Neural crest cell (in vitro differentiated cells): ENCODE measurements at places on chromosomes 11 and 22.

DNA sequence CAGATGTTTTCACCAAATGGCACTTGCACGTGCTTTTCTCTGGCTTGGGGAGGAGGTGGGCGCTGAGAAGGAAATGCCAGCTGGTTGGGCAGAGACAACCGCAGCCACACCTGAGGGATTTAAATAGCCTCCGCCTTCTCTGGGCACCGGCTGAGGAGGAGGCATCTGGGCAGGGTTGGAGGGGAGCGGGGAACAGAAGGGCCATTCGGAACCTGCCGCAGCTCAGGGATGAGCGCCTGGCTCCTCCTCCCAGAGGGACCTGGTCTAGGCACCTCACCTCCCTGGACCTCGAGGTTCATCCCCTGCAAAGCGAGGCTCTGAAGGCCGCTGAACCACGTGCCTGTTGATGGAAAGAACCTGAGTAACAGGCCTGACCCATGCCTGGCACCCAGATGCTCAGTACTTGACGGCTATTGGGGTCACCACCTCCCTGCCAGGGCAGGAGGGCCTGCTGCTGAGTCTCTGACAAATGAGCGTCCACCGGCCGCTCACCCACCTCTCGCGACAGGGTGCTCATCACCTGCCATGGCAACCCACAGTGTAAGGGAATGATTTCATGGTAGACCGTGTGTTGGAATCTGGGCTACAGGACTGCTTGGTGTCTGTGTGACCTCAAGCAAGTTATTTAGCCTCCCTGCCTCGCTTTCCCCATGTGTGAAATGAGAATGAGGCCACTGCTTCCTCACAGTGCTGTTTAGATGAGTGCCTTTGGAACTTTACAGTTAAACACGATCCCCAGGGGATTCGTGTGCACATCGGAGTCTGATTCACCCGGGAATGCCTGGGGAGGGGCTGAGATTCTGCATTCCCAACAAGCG lies 2.0 kb upstream of the KDELR3 start:
- no peak for DNase-seq
- peak overlapping the region; percentile 84 for H3K4me3 ChIP-seq
- no peaks in the 10 kb centered on the region for H3K36me3 ChIP-seq
- H3K27me3 ChIP-seq, result peaks cover 16% of the 10 kb centered on the region
- no peak overlapping the region for H3K27ac ChIP-seq
- H3K4me1 ChIP-seq, result peaks cover 42% of the 10 kb centered on the region

GRCh38 chr11:111774955-111775710 lies 8.9 kb upstream of the PPP2R1B start:
- DNase-seq, result no peak
- H3K36me3 ChIP-seq, result no peaks in the 10 kb centered on the region
- H3K27me3 ChIP-seq, result no peaks in the 10 kb centered on the region
- no peak overlapping the region for H3K27ac ChIP-seq

DNA sequence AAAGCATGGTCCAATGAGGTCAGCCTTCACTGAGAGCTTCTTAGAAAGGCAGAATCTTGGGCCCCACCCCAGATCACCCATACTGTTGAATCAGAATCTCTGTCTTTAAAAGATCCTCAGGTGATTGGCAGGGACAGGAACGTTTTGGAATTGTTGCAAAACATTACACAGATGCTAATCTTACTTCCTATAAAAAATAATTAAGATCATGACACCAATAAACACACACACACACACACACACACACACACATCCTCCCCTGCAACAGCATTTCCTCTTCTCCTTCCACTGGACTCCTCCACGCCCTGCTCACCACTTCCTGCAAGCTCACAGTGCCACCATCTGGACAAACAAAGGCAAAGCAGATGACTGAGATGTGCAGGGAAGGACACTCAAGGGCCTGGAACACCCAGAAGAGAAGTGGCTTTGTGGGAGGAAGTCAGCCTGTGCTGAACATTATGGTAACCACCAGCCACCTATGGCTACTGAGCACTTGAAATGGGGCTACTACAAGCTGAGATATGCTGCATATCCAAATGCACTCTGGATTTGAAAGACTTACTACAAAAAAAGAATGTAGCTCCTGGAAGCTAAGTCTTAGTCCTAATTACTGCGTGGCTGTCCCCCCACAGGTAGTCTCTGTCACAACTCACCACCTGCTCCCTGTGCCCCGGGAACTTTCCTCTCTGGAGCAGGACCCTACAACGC lies 65.6 kb downstream of the BTG4 start:
- peak; percentile 69 for DNase-seq
- no peak overlapping the region for H3K27ac ChIP-seq
- peaks cover 4% of the 10 kb centered on the region for H3K27me3 ChIP-seq
- no peaks in the 10 kb centered on the region for H3K36me3 ChIP-seq

DNA sequence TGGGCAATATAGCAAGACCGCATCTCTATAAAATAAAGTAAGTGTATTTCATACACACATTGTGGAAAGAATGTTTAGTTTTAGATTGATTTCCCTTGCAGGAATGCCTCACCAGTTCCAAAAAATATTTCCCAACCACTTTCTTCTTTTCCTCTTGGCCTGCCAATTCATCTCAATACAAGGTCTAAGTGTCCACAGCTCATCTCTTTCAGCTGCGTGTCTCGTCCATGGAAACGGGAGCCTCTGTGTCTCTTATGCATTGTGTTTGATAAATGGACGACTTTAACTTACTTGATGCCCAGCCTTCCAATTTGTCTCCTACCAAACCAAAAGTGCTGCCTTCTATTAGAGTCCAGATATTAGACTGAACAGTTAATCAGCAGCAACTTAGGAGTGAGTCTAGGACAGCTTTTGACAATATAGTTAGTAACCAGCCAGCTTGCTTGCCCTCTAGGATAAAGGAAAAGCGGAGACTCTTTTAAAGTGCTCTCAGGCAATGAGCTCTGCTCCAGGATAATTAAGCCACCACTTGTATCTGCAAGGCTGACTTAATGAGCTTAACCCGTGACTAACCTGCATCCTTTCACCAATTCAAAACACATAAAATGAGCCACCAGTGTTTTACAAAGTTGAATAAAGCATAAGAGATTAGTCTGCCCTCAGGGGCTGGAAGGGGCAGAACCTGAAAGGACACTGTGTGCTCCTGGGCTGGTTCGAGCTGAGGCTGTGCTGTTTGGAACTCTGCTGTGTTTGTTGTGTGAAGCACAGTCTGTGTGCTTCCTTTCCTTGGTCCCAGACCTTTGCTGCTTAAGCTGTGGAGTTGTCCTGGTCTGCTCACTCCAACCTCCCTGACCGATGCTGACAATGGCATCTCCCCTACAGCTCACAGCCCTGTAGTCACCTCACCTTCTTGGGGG lies 27.5 kb downstream of the FBXO7 start:
- DNase-seq, result no peak
- no peak overlapping the region for H3K27ac ChIP-seq
- peaks cover 27% of the 10 kb centered on the region for H3K4me1 ChIP-seq
- no peak overlapping the region for H3K4me3 ChIP-seq
- H3K27me3 ChIP-seq, result no peaks in the 10 kb centered on the region
- H3K36me3 ChIP-seq, result peaks cover 20% of the 10 kb centered on the region

DNA sequence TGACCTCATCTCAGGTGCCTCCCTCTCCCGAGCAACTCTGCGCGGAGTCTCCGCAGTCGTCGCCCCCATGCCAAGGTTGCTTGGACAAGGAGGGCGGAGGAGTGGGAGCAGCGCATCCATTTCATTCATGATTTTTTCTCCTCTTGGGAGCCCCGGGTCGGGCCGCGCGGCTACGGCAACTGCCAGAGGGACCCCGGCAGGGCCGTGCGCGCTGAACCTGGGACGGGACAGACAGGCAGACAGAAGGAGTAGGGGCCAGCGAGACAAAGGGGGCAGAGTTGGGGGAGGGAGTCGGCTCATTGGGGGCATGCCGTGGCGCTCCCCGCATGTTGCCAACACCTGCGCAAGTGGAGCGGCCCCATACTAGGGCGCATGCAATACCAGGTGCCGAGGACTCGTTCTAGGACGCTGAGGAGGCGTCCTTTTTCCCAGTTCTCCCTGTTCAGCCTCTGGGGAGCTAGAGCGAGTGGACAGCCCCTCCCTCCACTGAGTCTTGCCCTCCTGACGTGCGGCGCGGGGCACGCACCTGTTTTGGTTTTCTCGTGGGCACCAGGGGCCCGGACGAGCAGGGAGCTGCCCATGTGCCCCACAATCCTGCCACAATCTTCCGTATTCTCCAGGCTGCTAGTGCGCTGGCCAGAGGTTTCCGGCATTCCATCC lies 501 bp upstream of the PTPN5 start:
- DNase-seq, result no peak
- peaks cover 6% of the 10 kb centered on the region for H3K4me1 ChIP-seq
- H3K27ac ChIP-seq, result no peak overlapping the region
- H3K27me3 ChIP-seq, result peaks cover 87% of the 10 kb centered on the region
- H3K4me3 ChIP-seq, result peak overlapping the region; percentile 87

DNA sequence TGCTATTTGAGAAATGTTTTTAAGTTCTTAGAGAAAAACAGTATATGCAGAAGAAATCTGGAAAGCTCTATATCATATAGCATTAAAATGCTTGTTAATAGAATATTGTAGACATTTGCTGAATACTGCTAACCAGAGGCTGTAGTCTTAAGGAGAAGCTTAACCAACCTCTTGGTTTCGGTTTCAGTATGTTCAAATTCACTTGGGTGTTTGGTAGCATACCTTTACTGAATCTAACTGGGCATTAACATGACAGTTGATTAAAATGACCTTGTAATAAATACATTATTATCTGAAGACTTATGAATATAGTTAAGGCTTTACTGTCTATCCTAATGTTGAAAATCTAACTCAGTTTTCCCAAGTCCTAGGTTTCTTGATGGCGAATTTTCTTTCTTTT lies 5.4 kb downstream of the PCF11 start:
- H3K4me1 ChIP-seq, result peaks cover 38% of the 10 kb centered on the region
- no peak overlapping the region for H3K27ac ChIP-seq
- peak overlapping the region; percentile 51 for H3K4me3 ChIP-seq
- no peak for DNase-seq
- no peaks in the 10 kb centered on the region for H3K27me3 ChIP-seq
